Karpas-422 (cell line): ENCODE measurements at places on chromosomes 5 and 9.

DNA sequence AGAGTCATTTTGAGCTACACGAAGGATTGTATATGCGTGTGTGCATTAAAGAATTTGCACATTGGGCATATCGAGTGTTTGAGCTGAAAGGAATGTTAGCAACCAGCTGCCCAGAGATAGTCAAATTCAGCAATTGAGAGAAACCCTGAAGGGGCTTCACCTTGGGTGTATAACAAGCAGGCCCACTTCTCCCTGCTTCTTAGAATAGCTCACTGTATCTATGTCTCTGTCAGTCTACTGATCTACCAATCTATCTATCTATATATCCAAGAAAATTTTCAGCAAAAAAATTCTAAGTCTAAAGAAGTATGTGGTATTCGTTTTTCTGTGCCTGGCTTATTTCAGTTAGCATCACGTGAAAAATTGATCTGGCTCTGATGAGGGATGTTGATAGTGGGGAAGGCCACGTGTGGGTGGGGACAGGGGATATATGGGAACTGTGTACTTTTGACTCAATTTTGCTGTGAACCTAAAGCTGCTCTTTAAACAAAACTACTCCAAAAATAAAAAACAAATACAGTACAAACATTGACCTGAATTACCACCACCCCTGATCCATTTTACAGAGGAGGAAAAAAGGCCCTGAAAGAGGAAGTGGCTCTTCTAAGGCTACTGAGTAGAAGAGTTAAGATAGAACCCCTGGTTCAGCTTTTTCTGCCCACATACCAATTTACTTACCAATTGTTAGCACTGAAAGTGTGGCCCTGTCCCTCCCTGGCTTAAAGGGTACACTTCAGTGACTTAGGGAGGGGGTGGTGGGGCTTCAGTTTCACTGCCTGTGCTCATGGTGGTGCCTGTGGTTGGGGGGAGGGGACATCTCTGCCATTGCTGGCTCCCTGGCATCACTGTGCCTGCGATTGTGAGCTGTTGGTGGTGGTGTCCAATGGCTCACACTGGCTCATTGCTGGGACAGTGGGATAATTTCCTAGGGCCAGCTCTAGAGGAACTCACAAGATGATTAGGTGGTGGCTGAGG is 141.8 kb downstream of the DOCK2 start:
- no peaks in the 10 kb centered on the region for H3K27me3 ChIP-seq
- DNase-seq, result peak; percentile 79
- H3K36me3 ChIP-seq, result 0 out of 2 replicates have a peak, but pooled peaks cover 11% of the 10 kb centered on the region
- H3K27ac ChIP-seq, result peak overlapping the region; percentile 88

GRCh38 chr5:142287096-142287972 is 37.5 kb downstream of the SPRY4 start:
- H3K27ac ChIP-seq, result no peak overlapping the region
- H3K27me3 ChIP-seq, result no peaks in the 10 kb centered on the region
- H3K36me3 ChIP-seq, result no peaks in the 10 kb centered on the region
- H3K4me1 ChIP-seq, result no peaks in the 10 kb centered on the region
- DNase-seq, result no peak

DNA sequence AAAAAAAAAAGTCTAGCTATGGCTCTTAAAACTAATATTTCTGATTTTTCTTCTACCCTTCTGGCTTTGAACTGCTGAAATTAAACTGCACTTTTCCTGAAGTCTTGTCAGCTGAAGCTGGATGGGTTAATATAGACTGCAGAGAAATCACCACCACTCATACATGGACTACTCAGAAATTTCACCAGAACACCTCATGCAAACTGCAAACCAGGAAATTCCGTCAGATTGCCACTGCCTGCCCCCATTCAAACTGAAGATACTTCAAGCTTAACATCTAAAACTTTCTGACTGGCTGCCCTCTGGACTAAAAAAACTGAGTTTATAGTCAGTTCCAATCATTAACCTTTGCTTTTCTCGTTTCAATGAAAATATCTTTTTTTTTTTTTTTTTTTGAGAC is 11.6 kb upstream of the ANXA2R start:
- no peaks in the 10 kb centered on the region for H3K36me3 ChIP-seq
- H3K27ac ChIP-seq, result no peak overlapping the region
- DNase-seq, result no peak

- no peaks in the 10 kb centered on the region for H3K4me1 ChIP-seq
- DNase-seq, result no peak
- no peak overlapping the region for H3K27ac ChIP-seq
- H3K4me3 ChIP-seq, result no peak overlapping the region
- H3K36me3 ChIP-seq, result no peaks in the 10 kb centered on the region
Measured at GRCh38 chr5:140217299-140218026, 42.5 kb downstream of the CYSTM1 start.

DNA sequence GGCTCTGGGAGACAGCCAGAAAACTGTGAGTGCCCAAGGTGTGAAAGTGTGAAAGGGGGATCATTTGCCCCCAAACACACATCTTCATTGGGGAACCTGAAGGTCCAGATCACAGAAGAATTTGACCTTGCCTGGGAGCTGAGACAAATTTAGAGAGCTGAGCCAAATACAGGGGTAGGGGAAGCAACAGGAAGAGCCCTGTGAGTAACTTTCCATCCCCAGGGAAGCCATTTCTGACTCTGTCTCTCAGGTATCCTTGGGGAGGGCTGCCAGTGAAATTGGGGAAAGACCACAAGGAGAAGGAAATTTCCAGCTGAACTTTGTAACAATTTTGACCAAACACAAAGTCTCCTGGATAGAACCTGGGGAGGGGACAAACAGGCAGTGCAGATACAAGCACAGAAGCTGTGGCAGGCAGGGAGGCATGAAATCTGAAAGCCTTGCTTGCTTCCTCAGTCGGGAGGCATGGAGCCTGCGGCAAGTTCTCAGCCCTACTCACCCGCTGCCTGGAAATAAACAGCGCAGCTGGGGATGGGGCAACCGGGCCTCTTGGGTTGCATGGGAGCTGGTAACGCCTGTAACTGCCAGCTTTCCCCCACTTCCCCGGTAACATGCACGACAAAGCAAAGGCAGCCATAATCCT is 31.5 kb upstream of the ZCCHC9 start:
- peaks cover 40% of the 10 kb centered on the region for H3K4me1 ChIP-seq
- H3K4me3 ChIP-seq, result no peak overlapping the region
- DNase-seq, result no peak
- H3K27ac ChIP-seq, result no peak overlapping the region

- no peak for DNase-seq
- H3K36me3 ChIP-seq, result no peaks in the 10 kb centered on the region
- H3K4me1 ChIP-seq, result no peaks in the 10 kb centered on the region
- H3K4me3 ChIP-seq, result no peak overlapping the region
- H3K27ac ChIP-seq, result no peak overlapping the region
Measured at GRCh38 chr5:172403817-172404216, 50.5 kb downstream of the SH3PXD2B start.
